ENCODE measurements at places on chromosomes 11 and 22.
A peak's percentile ranks its signal among the peaks of the same experiment; 100 is the strongest.

DNA sequence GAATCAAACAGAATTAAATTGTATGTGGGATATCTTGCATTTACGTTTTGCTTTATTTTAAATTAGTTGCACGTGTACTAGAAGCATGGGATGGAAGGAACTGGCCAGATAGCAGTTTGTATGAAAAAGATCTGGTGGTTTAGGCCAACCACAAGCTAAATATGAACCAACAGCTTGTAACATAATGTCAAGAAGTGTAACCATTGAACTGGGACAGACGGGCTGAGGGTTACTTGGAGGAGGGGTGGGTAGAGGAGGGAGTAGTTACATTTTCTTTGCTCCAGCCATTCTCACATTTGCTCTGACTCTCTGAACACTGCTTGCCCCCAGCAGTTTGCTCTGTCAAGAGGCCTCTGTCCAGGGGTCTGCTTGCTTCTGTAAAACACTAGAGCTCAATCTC is 31.7 kb upstream of the CXCR5 start:
- no peak for DNase-seq

GRCh38 chr11:60842668-60843600 is 1.0 kb downstream of the CCDC86 start:
- DNase-seq, result no peak

DNA sequence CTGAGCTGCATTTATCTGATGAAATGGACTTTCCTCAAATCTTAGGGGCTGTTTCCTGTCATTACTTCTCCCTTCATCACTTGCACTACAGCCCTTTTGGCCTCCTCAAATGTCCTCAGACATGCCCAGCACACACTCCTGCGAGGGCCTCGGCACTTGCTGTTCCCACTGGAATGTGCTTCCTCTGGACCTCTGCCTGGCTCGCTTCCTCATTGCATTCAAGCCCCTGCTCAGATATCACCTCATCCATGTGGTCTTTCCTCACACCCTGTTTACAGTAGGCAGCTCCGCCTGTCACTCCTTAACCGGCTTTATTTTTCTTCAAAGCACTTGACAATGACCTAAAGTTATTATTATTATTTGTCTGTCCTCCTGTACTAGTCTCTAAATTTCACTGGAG is 9.0 kb downstream of the NAT10 start:
- no peak for DNase-seq

DNA sequence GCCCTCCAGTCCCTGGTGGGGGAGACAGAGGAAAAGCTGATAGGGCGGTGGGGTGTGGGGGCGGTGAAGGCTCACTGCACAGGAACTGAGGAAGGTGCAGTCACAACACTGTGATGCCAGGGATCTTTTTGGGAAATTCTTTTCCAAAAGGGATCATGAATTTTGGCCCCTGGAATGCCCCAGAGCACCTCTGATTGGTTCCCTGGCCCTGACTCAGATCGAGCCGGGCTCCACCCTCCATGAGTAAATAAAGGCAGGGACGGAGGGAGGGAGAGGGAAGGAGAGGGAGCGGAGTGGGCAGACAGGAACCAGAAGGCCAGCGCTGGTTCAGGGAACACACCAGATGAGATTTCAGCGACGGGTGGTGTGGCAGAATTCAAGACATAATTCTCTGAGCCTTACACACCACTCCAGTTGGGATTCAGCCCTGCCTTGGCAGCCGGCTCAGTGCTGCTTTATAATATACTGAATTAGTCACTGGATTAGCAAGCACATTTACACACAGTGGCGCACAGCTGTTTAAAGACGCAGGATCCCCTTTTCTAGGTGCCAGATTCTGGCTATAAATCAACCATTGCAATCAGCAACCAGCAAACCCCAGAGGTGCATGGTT is 80.3 kb downstream of the ETS1 start:
- peak; percentile 91 for DNase-seq

DNA sequence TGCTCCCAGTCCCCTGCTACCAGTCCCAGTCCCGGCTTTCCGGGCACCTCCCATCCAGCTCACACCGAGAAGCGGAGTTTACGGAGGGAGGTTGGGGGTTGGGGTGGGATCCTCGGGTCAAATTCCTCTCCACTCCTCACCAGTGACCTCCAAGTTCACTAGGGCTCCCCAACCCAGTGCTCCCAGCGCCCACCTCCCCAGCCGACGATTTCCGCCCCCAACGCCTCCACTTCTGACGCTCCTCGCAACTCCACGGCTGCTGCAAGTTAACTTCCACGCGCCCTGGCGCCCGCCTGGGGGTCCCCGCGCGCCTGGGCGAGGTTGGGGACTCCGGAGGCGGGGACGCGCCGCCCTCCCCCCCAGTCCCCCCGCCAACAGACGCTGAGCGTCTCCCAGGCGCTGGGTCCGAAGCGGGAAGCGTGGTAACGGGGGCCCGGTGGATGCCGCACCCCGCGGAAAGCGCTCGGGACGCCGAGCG is 526 bp downstream of the TPST2 start:
- no peak for DNase-seq

DNA sequence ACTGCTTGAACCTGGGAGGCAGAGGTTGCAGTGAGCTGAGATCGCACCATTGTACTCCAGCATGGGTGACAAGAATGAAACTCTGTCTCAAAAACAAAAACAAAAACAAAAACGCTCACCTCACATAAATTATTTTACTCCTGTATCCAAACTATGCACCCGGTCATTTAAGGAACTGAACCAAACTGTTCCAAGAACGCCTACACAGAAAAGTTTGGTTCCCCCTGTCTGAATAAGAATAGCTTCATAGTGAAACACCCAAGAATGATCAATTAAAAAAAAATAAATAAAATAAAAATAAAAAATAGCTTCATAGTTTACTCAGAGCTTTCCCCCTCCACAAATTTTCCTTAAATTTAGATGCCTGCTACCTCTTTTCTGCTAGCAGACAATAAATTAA is 13.7 kb downstream of the NUP98 start:
- DNase-seq, result no peak
